ENCODE measurements at places on chromosomes 6 and 20.

GRCh38 chr6:29965873-29966601 is 23.7 kb downstream of the HLA-A start:
- peak; percentile 66 for DNase-seq

GRCh38 chr6:118746145-118746824 is 94.9 kb upstream of the CEP85L start:
- peak; percentile 12 for DNase-seq

DNA sequence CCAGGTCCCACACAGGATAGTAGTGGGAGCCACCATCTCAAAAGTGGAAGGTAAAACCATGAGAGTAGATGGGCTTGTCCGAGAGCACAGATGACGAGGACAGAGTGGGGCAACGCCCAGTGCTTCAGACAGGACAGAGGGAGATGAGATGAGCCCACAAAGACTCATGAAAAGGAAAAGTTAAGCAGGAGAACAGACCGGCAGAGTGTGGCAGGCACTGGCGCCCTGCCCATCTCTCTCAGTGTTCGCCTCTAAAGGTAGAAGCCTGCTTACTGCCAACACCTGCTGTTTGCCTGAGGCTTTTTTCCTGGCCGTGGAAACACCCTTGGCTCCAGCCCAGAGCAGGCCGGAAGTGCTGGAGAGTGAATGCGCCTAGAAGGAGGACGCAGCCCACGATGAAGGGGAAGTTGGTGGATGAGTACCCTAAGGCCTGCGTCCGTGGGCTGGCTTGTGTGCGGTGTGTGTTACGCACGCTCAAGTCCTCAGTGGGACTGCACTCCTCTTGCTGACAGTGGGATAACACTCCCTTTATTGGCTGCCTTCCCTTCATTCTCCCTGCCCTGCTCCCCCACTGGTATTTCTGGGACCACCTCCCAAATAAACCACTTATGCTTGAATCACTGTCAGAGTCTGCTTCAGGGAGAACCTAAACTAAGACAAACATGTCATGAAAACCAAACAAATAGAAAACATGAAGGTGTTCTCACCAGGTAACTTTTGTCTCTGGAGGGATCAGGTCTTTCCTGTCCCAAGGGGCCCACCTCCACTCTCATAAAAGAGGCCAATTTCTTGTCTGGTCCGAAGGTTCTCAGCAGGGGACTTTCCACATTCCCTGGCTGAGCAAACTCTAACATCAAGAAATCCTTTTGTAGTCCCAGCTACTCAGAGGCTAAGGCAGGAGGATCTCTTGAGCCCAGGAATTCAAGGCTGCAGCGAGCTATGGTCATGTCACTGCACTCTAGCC is 9.1 kb upstream of the FOXP4 start:
- DNase-seq: no peak

GRCh38 chr20:57398231-57398821 is 7.1 kb downstream of the RBM38 start:
- no peak for DNase-seq

DNA sequence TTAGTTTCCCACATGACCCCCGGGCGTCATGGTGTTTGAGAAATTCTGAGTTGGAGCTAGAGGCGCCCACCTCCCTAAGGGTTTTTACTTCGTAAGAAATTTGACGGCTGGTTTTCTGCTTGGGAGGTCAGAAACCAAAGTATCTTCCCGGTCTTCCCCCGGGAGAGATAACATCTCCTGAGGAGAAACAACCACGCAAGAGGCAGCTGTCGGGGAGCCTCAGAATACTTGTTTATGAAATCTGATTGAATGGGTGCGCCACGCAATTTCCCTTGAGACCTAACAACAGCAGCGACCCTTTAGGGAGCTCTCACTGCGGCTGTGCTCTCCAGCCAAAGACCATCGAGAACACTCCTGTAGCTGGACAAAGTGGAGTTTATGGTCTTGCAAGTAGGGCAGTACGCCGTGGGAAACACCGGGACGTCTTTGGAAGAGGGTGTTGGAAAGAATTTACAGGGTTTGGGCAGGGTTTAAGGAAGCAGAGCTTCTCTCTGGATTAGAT is 608 bp upstream of the EIF2S2 start:
- peak; percentile 64 for DNase-seq

DNA sequence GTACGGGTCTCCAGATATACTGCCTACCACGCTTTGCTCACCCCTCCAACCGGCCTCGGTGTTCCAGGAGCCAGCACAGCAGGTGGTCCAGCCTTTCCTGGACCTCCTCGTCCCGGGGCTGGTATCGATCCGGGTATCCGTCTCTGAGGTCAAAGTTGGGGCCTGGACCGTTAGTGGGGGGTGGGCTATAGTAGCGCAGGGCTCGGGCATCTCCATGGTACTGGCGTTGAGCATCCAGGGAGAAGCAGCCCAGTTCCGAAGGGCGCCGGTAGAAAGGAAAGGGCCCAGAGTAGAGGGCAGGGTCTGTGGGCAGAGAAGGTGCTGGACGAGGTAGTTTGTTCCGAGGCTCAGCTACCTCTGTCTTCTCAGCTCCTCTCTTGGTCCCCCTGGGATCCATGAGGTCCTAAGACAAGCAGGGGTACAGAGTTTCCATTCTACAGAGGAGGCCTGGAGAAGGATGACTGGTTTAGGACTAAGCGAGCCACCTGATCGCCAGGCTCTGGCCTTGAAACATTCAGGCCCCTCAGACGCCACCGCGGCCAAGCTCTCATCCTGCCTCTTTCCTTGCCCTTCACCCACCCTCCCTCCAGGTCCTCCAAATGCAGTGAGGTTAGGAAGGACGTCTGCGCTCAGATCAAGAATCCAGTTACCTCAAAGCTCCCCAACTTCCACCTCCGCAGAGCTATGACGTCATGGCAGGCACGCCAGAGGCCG is 502 bp downstream of the DXO start:
- DNase-seq: no peak

GRCh38 chr6:27157459-27158315 is 89.8 kb upstream of the PRSS16 start:
- DNase-seq: peak; percentile 66

- no peak for DNase-seq
Observed at GRCh38 chr20:33609504-33609903, 52.6 kb upstream of the C20orf144 start.

DNA sequence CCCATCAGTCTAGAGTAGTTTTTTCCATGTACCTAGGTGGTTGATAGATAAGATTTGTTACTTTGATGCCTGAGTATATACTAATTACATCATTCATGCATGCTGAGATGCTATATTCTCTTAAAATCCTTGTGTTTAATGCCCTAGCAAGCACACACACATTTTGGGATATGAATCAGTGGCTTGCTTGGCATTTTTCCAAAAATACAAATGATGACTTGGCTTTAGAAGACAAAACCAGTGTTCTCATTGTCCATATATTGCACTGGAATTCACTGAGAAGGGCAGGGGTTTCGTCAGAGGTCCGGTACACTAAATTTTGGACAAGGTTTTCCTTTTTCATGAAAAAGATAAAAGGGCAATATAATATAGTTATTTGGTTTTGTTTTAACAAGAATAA is 24.9 kb downstream of the GTPBP2 start:
- DNase-seq: no peak

GRCh38 chr20:43925801-43926200 is 11.1 kb downstream of the TOX2 start:
- no peak for DNase-seq

DNA sequence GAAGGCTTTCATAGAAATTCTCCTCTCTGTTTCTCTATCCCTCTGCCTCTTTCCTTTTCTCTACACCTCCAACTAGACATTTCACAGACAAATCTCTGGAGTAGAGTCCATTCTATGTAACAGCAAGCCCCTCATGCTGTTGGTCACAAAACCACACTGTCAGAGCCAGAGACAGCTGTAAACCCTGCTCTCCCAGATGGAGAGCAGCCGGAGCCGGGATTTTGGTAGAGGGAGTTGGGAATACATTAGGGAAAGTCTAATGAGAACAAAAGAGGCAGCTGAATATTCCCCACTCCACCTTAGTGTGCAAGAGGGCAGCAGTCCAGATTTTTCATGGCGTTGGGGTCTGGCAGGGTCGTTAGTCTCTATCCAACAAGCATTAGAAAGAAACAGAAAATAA is 68.3 kb upstream of the EDN1 start:
- DNase-seq: no peak

Measured in midbrain (tissue), 1 donor.